Stimulated activated CD8-positive, alpha-beta memory T cell treated with anti-CD3 and anti-CD28 coated beads, Interleukin-7, amount 100 ng/mL, for 1 hour (primary cell): ENCODE measurements at places on chromosomes 16 and 17.

GRCh38 chr16:30954993-30955392 lies 2.6 kb upstream of the SETD1A start:
- DNase-seq, result no peak

- DNase-seq, result no peak
Observed at GRCh38 chr17:29433541-29433940, 43.4 kb downstream of the TAOK1 start.

DNA sequence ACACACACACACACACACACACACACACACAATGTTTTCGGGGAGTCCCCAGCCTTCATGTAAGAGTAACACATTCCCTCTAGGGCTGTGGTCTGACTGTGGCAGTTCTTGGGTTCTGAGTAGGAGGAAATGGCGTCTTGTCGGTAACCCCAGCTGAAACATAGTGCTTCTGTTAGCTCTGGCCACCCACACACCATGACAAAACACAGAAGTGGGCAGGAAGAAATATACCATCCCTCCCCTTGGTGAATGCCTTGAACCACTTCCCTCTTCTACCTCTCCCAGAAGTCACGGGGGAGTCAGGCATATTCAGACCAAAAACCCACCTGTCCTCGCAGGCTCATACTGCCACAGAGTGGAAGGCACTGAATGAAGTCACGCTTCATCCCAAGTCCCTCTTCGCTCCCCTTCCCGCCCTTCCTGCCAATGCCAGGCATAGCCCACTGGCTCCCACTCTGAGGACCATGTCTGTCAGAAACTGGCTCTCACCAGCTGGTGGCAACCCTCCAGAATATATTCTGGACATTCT lies 11.5 kb downstream of the SLC35B1 start:
- peak; percentile 27 for DNase-seq

DNA sequence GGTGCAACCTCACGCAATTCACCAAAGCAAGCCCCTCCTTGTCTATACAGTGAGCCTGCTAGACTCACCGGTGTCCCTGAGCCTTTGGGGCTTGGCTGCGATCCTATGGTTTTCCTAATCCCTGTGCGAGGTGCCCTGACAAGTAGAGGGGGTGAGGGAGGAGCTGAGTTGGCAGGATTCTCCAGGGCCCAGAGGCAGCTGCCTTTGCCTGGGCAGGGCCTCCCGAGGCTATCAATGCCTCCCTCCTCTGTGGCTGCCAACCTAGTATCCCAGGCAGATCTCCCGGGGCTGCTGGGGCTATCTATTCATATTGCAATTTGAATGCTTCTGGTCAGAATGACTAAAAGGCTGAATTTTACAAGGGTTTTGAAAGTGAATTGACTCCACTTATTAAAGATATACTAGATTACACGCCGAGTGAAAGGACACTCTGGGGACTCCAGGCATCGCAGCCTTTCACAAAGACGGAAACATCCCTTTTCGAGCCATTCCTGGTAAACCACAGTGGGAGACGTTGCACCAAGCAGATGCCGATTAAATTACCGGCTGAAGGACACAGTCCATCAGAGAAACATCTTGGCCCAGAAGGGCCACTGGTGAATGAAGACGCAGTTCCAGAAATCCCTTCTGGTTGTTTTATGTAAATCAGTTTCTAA lies 11.3 kb upstream of the PITPNM3 start:
- no peak for DNase-seq

DNA sequence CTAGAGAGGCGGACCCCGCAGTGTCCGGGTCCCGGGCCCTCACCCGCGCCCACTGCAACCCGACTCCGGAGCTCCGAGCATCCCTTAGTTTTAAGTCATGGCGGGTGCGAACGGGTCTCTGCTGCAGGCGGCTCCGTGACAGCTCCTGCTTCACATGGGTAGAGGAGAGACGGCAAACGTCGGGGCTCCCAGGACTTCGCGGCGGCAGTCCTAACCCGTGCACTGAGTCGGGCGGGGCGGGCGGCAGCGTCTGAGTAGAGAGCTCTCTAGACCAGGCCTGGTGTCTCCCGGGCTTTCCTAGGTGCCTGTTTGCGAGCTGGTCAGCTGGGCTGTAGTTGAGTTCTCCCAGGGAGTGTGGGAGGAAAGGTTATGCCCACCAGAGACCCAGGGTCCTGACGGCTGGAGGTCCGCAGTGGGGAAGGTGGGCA lies 345 bp downstream of the TSC2 start:
- DNase-seq, result no peak

DNA sequence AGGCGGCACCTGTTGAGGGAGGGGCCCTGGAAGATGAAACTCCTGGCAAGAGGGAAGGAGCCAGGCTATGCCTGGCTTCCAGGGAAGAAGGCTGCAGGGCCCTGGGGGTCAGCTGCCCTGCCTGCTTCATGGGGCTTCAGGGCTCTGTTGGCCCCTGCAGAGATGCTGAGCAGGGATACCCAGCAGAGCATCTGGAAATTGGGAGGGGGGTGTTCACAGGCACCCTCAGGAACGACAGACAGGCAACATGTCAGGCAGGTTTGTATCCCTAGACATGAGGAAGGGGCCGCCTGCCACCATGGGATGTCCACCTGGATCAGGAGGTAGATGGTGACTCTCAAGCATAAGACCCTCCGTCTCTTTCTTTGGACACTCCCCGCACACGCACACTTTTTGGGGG lies 13.8 kb upstream of the ZNF423 start:
- DNase-seq, result no peak

DNA sequence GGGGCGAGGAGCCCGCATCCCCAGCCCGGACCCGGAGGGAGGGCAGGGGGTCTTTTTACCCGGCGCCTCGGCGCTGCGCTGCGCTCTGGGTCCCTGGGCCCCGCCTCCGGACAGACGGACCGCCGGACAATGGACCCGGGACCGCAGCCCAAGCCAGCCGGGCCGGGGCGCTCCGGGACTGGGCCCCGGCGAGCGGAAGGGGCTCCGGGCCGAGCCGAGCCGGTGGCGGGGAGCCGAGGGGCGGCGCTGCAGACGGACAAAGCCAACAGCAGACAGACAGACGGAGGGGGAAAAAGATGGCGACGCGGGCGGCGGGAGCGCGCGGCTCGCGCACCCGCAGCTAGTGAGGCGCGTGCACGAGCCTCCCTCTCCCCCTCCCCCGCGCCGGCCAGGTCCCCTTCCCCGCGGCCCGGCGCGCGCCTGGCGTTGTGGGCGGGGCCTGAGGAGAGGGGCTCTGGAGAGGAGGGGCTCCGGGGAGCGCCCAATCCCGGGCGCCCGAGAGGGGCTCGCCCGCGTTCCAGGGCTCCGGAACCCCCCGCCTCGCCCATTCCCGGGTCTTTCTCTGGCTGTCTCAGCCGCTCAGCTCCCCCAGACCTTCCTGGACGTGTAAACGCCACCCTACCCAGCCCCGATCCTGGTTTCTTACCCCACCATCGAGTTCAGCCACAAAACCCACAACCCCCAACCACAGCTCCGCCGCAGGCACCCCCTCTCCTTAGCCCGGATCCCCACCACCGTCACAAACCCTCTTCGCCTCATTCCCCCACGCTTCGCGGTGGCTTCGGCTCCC lies at the start of gene ZNF821:
TSS of gene ZNF821 (minus strand) at position 334 of the 790 bp plus-strand sequence. CDS start 4,236 bp downstream, outside the sequence.
- no peak for DNase-seq

GRCh38 chr16:67260426-67261063 lies 11.8 kb downstream of the SLC9A5 start:
- no peak for DNase-seq

DNA sequence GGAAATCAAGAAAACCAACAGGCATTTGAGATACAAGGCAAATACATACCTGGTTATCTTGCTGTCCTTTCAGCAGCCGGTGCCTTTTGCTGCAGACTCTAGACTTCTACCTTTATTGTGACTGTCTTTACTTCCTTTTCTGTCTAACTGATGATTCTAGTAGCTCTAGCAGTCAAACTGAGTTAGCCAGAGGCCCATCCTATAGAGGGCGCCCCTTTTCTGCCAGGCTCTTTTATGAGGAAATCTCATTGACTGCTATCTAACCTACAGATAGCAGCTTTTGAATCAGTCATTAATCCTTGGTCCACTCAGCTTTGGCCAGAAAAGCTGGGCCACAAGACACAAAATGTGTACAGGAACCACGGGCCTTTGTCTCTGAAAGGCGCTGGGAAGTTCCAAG lies 87.5 kb upstream of the WSB1 start:
- DNase-seq, result no peak

DNA sequence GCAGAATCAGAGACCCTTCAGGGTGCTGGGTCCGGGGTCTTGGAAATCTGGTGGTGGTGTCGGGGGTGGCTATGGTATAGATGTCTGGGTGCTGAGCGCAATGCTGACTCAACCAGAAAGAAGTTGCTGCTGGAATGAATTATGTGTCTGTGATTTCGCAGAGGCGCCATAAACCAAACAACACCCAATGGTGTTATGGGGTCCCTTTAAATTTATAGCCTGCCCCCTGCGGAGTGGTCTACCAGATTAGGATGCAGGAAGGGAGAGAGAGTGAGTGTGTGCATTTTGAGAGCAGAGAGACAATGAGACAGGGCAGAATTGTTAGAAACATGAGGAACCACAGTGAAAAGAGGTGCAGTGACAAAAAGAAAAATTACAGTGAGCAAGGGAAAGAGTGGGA lies 100.7 kb upstream of the CDH11 start:
- DNase-seq, result no peak

- no peak for DNase-seq
Observed at GRCh38 chr16:3190949-3191353, 2.9 kb downstream of the OR1F1 start.

DNA sequence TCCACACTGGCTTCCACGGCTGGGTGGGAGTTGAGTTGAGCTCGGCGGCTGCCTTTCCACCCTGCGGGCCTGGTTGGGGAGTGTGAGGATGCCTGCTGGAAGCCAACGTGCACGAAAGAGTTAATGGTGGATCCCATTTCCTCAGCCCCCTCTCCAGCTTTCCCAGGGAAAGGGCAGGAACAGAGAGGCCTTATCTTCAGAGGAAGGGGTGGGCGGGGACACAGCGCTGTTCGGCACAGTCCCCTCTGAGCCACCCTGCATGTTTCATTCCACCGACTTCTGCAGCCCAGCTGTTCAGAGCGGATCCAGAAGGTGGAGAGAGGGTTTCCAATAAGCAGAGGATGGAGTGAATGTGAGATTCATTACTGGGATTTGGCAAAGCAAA lies 295.3 kb downstream of the SEC14L1 start:
- no peak for DNase-seq

- no peak for DNase-seq
Observed at GRCh38 chr17:10117581-10118001, 80.8 kb downstream of the GAS7 start.

- DNase-seq, result no peak
Observed at GRCh38 chr17:77206158-77206956, 65.6 kb downstream of the SEC14L1 start.

- DNase-seq, result no peak
Observed at GRCh38 chr17:17032131-17032692, 10.0 kb upstream of the MPRIP start.

GRCh38 chr16:50989047-50989446 lies 162.0 kb downstream of the SALL1 start:
- DNase-seq, result no peak
